ENCODE measurements at places on chromosomes 7 and 10.

DNA sequence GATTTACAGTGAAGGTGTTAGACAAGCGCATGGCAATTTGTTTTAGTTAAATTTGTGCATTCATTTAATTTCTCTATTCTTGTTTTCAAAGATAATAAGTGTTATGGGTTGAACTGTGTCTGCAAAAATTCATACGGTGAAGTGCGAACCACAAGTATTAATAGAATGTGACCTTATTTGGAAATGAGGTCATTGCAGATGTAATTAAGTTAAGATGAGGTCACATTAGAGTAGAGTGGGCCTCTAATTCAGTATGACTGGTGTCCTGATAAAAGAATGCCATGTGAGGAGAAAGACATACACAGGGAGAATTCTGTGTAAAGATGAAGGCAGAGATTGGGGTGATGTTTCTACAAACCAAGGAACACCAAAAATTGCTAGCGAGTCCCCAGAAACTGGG is 158.8 kb upstream of the SEMA3E start:
- DNase-seq: no peak

DNA sequence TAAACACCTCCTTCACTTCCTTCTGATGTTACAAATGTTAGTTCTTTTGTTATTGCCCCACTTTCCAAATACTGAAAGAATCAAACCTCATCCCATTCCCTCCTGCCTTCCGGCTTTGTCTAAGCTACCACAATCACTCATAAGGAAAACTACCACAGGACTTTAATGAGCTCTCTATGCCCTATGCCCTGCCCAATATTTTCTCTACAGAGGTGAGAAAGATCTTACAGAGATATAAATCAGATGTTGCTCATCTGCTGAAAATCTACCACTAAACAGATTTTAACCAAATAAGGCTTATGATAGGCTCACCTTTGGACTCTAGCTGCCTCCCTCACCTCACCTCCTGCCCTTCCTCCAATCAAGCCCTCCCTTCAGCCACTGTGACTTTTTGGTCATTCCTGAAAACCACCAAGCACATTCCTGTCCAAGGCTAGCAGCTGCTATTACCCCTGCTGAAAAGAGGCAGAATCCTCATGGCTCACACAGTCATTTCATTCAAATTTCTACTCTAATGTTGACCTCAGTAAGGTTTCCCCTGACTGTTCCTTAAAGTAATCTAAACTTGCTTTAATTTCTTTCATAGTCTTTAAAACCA is 7.7 kb downstream of the ZNF33B start:
- DNase-seq: no peak

- no peak for DNase-seq
These were observed 228.6 kb downstream of the MAD1L1 start for GRCh38 chr7:2003931-2004812.

DNA sequence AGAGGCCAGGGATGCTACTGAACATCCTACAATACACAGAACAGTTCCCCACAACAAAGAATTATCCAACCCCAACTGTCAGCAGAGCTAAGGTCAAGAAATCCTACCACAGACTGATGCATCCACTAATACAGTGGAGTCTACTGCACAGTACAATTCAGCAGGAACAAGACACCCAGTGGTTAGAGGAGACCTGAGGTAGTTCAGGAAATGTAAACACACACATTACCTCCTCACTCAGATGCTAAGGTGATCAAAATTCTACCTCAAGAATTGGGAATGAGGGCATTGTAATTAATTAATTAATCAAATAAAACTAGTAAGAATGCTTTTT is 91.4 kb downstream of the ZFAND4 start:
- no peak for DNase-seq

GRCh38 chr10:48437546-48437945 is 131.1 kb downstream of the MAPK8 start:
- DNase-seq: no peak

DNA sequence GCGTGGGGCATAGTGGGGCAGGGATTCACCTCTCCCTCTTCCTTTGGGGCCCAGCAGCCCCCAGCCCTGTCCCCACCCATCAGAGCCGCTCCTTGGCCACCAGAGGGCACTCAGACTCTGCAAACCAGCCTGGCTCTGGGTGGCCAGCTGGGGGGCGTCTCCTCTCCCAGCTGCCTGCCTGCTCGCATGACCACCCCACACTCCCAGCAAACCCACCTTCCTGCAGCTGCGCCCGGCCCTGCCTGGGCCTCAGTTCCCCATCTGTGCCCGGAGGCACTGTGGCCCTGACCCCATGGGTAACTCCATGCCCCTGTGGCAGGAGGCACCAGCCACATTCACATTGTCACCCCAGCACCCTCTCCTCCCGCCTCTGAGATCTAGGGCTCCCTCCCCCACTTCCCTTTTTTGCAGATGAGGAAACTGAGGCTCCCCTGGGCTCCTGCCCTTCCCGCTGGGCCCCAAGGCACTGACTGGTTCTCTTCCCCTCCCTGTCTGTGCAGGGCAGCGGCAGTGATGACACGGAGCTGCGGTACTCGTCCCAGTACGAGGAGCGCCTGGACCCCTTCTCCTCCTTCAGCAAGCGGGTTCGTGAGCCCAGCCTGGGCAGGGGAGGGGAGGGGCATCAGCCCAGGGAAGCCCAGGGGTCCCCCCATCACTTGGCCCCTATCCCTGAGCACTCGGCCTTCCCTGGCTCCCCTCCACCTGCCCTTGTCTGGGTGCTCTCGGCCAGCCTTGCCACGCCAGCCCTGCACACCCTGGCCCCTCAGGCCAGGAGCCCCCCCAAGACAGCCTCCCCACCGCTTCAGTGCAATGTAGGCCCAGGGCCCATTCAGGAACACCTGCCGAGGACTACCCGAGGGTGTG is 6.9 kb upstream of the SH2B2 start:
- peak; percentile 26 for DNase-seq

DNA sequence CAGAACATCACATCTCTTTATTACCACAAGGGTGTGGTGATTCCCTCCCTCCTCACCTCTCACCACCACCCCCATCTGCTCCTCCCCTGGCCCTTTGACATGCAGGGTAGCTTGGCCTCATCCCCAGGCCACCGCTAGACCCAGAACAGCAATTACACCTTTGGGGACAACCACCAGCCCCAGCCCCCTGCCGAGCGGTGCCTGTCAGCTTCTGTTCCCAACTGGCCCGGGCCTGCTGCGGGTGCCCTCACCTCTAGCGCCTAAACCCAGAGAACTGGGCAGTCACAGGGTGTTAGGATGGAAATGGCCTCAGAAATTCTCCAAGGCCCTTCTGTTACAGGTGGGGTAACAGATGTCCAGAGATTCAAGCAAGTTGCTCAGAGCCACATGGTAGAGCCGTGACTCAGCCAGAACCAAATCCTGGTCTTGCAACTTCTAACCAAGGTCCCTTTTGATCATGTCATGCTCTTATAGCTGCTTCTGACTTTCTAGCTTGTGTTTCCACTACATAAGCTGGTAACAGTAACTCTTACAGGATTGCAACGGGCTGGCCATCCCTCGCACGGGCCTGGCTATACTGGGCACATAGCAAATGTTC is 78.0 kb downstream of the PRKAG2 start:
- DNase-seq: no peak

- DNase-seq: no peak
These were observed at the start of gene PLPP4 for GRCh38 chr10:120456626-120457430. TSS of gene PLPP4 (plus strand) at chr10:120457227. CDS start at chr10:120457306, 79 bp downstream.
